ENCODE measurements at places on chromosomes 5 and 9.

DNA sequence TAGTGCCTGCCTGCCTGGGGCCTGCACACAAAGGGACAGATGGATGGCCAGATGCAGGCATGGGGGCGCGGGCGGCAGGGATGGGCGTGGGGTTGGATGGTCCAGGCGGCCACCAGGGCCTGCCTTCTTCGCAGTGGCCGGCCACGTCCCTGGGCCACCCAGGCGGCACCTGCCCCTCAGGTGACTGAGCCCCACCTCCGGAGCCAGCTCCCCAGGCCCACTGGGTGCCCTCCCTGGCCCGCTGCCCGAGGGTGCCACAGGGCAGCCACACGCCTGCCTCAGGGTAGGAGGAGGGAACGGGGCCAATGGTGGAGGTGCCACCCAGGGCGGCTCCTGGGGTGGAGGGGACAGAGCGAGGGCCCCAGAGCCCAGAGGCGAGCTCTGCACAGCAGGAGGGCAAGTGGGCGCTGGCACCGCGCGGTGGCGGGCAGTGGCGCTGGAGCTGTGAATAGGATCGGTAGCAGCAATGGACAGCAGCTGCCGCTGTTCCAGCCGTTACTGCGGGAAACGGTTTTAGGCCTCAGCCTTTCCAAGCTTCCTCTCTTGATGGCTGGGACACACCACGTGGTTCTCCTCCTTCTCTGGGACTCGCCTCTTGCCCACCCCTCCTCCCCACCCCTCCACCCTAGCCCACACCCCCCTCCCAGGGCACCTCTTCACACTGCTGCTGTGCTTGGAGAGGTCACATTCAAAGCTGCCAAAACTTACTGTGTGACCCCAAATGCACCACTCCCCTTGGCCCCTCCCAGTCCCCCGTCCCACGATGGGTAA, 19.1 kb downstream of the LHX3 start:
- DNase-seq = no peak

- no peak for DNase-seq
Observed at GRCh38 chr9:77099388-77099787, 77.9 kb upstream of the VPS13A start.

DNA sequence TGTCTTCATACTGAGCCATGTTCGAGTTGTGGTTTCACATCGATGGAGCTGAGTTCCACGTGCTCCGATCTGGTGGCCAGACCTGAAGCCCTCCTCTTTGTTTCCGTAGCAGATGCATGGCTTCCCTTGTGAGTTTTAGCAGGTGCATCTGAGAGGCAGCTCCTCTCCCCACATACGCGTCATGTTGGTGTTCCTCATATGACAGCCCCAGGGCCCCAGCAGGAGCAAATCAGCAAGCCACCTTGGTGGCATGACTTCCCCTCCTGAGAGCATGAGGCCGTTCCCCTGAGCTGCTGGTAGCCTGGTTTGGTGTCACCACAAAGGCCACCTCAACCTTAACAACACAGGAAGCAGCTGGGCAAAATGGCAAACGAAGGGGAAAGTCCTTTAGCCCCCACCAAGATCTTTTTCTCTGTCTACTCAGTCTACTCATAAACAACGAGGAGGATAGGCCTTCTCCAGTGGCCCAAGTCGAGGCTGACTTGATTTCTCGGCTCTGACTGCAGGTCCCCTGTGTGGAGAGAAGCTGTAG, 5.9 kb downstream of the CYFIP2 start:
- DNase-seq = no peak

- DNase-seq = no peak
Observed at GRCh38 chr5:151923866-151924476, 680 bp downstream of the GLRA1 start.

GRCh38 chr5:157312492-157312891, 46.6 kb downstream of the CYFIP2 start:
- DNase-seq = peak; percentile 43

DNA sequence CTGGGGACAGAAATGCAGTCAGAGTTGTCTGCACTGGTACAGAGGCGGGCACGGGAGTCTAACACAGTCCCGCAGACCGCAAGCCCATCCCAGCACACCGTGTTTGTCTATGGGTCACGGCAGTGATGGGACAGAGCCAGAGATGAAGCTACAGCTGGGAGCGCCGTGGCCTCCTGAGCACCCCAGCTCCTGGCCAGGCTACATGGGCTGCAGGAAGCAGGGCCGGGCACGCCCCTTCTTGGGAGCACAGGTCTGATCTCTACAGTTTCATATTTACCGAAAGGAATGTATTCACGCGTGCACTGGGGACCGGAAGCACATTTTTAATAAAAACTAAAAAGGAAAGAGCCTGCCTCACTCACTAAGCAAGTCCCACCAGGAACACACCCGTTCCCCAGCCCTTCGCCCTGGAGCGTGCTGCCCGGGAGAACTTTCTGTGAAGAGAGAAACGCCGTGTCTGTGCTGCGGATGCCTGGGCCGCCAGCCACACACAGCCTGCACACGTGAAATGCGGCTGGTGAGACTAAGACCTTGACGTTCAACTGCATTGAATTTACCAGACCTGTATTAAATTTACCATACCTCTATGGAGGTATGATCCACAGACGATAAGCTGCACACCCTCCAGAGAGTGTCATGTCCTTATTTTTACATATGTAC, 81.1 kb downstream of the VAV2 start:
- no peak for DNase-seq

DNA sequence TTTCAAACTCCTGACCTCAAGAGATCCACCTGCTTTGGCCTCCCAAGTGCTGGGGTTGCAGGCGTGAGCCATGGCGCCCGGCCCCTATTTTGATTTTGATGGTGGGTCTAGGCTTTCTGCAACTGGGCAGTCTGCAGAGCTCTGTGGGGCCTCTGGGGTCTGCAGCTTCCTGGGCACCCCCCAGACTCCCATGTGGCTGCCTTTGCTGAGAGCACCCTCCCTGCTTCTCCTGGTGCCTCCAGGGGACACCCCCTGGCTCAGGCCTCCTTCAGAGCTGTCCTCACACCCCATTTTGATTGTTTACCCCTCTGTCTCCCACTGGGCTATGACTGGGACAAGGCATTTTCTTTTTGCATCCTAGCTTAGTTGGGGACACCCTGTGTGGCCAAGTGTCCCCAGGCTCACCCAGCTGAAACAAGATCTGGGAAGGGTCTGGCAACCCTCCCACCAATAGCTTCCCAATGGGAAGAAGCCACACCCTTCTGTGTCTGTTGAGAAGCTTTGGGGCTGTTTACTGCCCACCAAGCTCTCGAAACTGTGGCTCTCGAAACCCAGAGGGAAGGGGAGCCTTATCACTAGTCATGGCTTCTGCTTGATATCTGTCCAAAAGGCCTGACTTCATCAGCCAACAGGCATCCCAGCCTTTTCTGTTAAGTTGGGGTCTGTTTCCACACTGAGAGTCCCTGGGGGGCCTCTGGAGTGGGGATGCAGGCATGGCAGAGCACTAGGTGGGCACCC, 204.4 kb upstream of the IER5L start:
- DNase-seq = no peak

GRCh38 chr5:153429761-153430380, 60.6 kb upstream of the GRIA1 start:
- DNase-seq = no peak

Measured in kidney capillary endothelial cell (primary cell).